ENCODE measurements at places on chromosomes 12 and 14.
A peak's percentile ranks its signal among the peaks of the same experiment; 100 is the strongest.

GRCh38 chr12:110733089-110733715 lies 9.5 kb downstream of the PPP1CC start:
- DNase-seq: no peak

DNA sequence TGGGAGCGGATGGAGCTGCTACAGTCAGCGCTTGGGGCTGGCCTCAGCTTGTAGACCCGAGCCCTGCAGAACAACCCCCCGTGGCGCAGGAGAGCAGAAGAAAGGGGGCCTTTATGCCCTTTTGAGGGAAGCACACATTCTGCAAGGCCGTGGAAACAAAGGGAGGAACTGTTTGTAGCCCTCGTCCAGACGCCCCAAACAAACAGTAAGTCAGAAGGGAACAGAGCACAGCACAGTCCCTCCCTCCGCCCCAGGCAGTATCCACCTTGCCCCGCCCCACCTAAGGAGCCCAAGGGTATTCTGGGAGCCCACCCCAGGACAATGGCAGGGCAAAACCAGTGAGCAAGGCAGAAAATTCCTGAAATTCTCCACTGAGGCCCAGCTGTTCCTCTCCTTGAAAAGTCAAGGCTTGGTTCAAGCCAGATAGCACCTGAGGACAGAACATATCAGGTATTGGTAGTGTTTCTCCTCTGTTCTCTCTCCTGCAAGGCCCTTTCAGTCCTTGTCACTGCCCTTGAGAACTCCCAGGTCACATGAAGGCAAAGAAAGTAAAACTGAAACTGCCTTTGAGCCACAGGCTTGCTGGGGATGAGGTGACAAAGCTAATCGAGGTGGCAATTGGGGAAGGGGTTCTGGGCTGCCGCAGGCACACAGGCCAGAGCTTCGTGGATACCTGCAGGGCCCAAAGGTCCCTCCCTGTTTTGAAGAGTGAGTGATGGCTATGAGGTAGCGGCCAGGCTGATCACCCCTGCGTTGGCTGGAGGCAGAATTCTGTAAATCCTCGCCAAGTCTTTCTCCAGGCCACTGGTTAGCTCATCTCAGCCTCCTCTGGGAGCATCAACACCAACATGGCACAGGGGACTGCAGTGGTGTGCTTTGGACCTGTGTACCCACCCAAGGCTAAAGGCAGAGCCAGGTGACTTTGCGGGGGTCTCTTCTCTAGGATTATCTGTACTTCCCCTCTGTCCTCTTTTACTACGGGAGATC lies 499 bp downstream of the DGLUCY start:
- DNase-seq: peak; percentile 43

- DNase-seq: no peak
Measured at GRCh38 chr12:51270951-51271518, 820 bp upstream of the SMAGP start.

- no peak for DNase-seq
Measured at GRCh38 chr12:125202421-125202820, 137.2 kb downstream of the AACS start.

DNA sequence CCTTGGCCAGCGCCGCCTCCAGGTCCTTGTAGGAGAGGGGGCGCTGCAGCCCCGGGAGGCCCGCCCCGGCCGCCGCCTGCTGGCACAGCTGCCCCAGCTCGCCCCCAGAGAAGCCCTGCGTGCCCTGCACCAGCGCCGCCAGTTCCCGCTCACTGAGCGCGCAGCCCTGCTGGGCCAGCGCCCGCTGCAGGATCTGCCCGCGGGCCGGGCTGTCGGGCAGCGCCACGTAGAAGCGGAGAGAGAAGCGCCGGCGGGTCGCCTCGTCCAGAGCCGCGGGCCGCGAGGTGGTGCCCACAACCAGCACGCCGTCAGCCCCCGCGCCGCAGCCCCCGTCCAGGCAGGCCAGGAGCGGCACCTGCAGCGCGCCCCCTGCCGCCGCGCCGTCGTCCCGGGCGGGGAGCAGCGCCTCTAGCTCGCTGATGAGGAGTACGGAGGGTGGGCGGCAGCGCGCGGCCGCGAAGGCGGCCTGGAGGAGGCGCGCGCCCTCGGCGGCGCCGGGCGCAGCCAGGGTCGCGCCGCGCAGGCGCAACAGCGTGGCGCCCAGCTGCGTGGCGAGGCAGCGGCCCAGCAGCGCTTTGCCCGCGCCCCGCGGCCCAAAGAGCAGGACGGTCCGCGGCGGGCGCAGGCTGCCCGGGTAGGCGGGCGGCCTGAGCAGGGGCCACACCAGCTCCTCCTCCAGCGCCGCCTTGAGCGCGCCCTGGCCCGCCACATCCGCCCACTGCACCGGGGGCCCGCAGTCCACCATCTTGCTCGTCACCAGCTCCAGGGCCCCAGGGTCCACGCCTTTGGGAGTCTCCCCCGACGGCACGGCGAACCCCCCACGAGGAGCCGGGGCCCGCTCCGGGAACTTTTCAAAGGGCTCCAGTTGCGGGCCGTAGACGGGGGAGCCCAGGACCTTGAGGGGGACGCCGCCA lies 27.7 kb downstream of the FIGNL2 start:
- peak; percentile 69 for DNase-seq

GRCh38 chr12:57627501-57628279 lies 5.3 kb downstream of the B4GALNT1 start:
- no peak for DNase-seq

DNA sequence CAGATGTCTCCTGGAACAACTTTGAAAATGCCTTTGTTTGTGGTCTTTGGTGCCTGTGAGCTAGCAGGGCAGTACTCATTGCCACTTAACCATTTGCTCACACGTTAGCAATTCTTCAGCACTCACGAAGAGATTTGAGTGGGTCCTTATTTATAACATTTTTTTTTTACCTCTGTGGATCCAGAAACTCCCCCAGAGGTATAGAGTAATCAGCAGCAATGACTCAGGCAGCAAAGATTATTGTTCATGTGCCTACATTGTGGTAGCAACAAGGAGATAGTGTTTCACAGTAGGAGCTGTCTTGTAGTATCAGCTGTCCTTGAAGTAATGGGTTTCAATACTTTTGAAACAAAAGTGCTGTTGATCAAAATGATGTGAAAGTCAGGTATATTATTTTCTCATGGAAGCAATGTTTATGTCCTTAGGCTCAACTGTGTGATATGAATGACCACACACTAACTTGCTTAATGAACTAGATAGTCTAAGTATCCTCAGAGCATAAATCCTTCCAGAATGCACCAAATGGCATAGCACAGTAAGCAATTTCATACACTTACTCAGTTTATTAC lies 304.1 kb downstream of the EGLN3 start:
- DNase-seq: no peak

GRCh38 chr14:21891921-21892320 lies 218.3 kb upstream of the OR4E1 start:
- DNase-seq: no peak

GRCh38 chr12:5071496-5071895 lies 27.8 kb downstream of the KCNA5 start:
- DNase-seq: no peak

DNA sequence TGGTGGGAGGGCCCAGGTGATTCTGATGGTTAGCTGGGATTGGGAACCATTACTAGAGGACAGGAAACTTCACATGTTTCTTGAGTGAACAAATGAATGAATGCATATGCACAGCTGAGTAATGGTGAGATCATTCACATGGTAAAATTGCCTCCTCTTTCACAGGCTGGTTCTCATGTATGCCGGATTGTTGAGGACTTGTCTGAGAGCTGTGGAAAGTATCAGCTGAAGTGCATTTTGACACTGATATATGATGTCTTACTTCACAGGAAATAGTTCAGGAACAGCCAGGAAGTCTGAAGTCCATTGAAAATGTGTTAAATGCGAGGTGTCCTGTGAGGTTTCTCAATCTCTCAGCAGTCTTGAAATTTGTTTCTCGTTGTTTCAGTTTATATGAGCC lies 77.6 kb upstream of the DACT1 start:
- no peak for DNase-seq

DNA sequence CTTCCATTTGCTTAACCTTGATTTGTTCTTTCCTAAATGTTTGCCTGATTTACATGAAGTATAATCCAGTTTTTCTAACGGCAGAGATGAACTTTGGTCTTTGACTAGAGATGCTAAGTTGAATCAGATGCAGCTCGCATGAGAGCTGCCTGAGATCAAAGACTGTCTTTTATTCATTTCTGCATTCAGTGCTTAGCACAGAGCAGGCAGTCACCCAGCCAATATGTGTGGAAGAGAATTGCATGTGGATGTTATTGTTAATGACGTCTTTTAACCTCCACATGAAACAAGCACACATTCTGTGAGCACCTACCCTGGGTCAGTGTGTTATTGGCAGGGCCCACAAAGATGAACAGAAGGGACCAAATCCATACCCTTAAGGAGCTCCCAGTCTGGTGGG lies 99.2 kb downstream of the SLC5A8 start:
- DNase-seq: no peak

DNA sequence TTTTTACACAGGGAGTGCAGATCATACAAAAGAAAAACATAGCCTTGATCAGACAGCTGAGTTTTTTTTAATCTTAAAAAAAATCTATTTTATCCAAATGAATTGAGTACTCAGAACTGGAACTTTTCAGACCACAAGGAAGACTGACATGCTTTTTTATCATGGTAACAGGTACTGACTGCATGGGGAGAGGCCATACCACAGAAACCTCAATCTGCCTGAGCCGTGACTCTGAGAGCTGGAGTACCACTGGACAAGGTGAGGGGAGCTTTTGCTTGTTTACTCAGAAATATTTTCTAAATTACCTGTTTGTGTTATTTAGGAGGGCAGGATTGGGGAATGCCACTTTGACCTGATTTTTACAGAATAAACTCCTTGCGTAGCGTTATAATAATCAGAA lies 143.9 kb downstream of the ALX1 start:
- DNase-seq: no peak

- DNase-seq: no peak
Measured at GRCh38 chr14:51446771-51447170, 204.9 kb upstream of the FRMD6 start.

- DNase-seq: no peak
Measured at GRCh38 chr12:30746190-30746589, 8.6 kb downstream of the CAPRIN2 start.

DNA sequence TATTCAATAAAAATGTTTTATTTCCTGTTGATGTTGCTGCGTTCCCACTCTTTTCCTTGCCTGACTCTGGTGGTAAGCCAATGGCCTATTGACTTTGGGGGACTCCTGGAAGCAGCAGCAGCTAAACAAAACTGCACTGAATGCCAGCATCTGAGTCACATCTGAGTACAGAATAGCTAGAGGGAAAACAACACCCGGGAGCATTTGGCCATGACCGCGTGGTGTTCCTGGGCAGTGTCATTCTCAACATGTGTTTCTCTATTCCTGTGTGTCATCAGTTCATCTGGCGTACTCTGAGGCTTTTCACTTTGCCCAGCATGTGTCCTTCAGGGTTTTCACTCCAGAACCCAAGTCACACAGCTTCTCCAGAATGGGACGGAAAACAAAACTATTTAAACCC lies 238.8 kb downstream of the PAWR start:
- DNase-seq: no peak

DNA sequence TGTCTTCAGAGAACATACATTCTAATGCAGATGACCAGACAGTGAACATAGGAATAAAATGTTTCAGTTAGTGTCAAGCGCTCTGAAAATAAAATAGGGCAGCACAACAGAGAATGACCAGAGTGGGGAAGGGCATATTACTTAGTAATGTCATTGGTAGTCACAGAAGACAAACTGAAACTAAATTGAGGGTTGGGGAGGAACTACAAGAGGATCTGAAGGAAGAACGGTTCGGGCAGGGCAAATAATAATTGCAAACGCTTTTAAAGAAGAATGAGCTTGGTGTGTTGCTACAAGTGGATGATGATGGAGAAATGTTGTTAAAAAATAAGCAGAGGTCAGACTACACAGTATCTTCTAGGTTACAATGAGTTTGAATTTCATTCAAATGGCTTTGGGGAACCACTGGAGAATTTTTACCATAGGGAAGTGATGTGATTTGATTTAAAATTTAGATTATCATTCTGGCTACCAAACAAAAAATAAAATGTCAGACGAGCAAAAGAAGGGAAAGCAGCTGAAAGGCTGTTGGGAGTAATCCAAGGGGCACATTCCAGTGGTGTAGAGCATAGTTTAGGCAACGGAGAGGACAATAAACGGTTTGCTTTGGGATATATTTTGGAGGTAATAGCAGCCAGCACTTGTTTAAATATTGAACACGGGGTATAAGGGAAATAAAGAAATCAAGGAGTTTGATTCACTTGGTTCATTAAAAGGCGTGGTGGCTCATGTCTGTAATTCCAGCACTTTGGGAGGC lies 56.3 kb upstream of the SLC6A13 start:
- DNase-seq: no peak

DNA sequence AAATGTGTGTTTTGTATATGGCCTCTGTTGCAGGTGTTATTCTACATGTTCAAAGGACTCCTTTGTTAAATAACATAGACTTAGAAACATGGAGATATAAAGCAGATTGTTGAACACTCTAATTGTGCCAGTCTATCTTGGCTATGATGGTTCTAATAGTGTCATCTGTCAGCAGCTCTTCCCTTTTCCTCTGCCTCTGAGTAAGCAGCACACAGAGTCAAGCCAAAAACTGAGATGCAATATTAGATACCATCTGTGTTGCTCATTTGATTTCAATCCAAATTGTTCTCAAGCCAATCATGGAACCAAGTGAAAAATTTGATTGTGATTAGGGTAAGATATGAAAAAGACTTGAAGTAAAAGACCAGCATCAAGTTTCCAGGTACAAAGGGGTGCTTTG lies 871.1 kb upstream of the MGAT4C start:
- DNase-seq: no peak

DNA sequence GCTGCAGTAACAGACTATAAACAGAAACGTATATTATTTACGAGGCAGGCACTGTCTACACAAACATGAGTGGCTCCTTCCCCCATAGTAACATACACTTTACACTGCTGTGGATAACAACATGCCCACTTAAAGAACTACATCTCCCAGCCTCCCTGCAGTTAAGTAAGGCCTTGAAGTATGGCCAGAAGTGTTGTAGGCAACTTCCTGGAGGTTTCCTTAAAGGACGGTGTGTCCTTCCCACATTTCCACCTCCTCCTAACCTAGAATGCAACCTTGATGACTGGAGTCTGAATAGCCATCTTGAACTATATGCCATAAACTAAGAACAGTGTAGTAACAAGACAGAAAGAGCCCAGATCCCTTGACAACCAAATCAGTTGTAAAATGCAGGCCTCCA lies 20.3 kb downstream of the MED13L start:
- DNase-seq: no peak

- DNase-seq: no peak
Measured at GRCh38 chr12:65660836-65661235, 163.4 kb upstream of the HMGA2 start.

Data from activated T-helper 1 cell treated with Interleukin-2 at 50 U/mL for 16 hours (primary cell).